ENCODE measurements at places on chromosomes 7 and 10.

GRCh38 chr10:124522933-124523871, 61.6 kb downstream of the LHPP start:
- no peak for DNase-seq

DNA sequence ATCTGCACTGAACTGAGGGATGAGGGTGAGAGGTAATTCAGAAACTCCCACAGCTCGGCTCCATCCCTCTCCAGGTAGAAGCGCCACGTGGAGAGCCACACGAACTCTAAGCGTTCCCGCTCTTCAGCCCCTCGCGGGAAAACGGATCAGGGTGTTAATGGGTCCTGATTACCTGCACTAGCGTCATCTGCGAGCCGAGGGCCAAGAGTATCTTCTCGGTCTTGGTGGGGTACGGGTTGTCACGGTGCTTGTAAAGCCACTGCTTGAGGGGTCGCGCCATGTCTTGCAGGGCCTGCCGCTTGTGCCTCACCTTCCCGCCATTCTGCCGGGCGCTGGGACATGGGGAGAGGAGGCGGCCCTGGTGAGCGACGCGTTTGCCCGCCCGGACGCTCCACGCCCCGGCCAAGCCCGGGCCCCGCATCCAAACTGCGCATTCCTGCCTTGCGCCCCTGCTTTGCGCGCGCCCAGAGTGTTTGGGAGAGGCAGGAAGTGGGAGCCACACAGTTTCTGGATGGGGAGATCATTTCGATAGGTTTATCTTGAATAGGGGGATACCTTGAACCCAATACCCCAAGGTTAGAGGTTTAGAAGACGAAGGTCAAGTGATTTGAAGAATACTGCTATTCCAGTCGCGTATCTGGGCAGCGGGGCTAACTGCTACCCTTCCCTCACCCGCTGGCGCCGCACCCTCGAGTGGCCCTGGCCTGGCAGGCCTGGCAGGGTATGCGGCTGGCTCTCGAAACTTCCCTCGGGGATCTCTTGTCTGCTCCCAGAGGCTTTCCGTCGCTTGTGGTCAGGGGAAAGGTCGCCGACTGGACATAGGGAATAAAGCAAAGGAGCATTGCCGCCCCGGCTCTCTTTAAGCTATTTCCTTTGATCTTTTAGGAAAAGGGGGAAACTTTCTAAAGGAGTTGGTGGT, 4.2 kb downstream of the MKX start:
- peak; percentile 15 for DNase-seq

GRCh38 chr7:29086545-29086944, 59.8 kb downstream of the CPVL start:
- no peak for DNase-seq

DNA sequence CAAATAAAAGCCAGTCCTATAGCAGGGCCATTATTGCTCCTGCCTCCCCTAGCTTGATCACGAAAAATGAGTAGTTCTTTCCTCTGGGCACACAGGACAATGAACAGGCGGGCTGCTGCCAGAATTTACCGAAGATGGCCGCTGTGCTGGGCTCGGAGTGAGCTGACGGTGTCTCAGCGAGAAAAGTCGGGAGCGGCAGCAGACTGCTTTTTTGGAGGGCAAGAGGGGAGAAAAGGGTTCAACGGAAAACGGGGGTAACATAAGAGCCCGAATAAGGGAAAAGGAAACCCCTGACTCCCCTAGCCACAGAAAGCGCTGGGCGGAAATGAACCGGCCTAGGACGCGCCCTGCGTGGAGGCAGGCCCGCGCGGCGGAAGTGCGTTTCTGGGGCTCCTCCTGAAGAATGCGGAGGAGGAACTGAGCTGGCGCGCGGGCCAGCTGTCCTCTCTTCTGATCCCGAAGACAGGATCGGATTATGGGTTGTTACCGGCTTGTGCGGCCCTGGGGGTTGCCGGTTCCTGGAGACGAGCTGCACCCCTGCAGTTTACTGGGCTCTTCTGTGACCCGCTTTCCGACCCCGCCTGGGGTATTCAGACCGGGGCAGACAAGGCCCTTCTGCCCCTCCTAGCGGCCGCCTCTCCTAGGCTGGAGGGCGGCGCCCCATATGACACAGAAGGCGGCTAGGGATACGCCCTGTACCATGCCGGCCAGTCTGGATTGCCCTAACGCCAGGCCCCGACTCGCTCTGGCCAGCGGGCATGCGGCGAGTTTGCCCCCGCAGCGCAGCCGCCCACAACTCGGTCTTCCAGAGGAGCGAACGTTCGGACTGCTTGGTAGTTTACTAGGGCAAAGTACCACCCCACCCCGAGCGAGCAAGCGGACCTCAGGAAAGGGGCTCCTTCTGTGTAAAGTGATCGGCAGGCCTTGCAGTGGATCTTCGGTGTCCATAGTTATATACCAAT, 30.1 kb upstream of the KMT2E start:
- DNase-seq = peak; percentile 94

GRCh38 chr10:82392533-82392932, 517.5 kb downstream of the NRG3 start:
- no peak for DNase-seq

- peak; percentile 42 for DNase-seq
Measured at GRCh38 chr10:96863922-96864543, 31.9 kb downstream of the LCOR start.

- no peak for DNase-seq
Measured at GRCh38 chr7:157279741-157280215, 57.0 kb upstream of the DNAJB6 start.

DNA sequence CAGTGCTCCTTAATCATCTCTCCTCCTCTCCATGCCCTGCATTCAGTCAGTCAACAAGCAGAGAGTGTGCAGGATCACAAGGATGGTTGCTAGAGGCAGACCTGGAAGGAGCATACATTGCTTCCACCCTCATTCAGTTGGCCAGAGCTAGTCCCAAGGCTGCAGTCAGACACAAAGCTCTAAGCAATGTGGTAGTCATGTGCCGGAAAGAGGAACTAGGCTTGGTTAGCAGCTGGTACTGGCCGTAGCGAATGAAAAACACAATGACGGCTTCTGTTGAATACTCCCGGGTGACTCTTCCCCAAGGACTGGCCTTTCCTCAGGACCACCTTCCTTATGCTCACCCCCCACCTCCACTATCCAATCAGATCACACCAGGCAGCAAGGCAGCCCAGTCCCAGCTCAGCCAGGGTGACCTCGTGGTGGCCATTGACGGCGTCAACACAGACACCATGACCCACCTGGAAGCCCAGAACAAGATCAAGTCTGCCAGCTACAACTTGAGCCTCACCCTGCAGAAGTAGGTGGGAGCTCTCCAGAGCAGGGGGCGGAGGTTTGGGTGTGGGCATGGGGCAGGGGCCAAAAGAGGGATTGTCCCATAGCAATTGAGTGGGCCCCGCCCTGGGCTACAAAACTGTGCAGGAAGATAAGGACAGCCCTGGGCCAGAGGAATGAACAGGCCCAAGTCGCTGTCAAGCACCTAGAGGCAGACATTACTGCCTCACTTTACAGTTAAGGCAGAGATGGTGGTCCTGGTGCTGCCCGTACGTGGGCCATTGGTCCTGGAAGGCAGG, 10.9 kb downstream of the LDB3 start:
- DNase-seq = peak; percentile 90

DNA sequence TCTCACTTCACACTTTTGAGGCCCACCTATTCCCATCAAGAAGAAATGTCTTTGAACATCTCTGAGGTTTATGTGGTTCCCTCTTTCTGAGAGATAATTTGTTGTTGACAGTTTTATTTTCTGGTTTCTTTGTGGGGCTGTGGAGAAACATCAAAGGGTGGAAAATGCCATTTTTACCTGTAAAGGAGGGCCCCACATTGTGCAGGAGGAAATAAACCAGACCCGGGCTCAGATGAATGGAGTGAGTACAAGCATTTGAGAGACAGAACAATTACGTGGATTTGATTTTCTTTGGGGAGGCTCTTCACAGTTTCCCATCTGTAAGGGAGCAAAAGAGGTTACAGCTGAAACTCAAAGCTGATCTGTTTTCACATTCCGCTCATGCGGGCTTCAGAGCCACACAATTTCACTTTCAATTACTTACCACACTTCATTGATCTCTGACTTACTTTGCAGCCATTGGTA, 29.8 kb downstream of the ITPRIP start:
- no peak for DNase-seq

GRCh38 chr7:85641331-85641730, 454.5 kb upstream of the SEMA3D start:
- DNase-seq = no peak

DNA sequence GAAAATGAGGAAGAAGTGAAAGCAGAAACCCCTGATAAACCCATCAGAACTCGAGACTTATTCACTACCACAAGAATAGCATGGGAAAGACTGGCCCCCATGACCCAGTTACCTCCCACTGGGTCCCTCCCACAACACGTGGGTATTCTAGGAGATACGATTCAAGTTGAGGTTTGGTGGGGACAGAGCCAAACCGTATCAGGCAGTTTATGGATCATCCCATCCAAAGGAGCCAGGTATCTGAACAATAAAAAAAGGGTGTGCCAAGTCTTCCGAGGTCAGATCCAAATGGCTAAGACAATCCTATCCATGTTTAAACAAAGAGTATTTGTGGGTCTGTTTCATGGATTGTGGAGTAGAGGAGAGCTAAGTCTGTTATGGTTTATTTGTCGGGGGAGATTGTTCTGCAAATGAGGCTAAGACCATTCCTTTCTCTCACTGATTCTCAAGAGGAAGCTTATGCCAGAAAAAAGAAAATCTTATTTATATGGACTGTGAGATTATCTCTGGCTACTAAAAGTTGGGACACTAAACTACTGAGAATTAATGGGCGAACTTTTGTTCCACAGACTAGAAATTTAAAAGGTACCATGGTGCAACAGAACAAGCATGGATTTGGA, 203.7 kb downstream of the IPMK start:
- DNase-seq = no peak

DNA sequence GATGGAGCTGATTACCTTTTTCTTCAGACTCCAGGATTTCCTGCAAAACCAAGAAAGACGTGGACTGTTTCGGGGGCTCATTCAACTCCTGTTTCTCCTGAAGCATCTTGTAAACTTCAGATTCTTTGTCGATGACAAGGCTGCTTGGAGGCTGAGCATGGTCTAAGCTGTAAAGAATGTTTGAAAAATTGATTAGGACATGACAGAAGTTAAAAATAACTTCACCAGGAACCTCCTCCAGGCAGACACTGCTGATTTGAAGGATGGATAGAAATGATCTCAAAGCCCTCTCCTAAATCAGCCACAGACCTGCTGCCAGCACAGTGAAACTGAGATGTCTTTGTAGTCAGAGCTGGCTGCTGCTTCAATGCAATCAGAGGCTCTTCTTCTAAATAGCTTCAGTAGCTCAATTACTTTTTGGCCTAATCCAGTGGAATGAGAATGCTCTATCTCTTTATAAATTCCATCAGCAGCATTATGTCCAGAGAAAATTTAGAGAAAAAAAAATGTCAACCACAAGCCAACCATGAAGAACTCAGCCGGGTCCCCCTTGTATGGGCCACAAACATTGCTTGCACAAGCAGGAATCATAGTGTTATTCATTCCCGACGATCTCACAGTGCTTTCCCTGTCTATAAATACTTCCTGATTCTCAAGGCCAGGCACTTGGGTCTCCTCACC, 43.5 kb downstream of the PDLIM1 start:
- DNase-seq = no peak

- DNase-seq = no peak
Measured at GRCh38 chr10:65618126-65618525, 1307.7 kb upstream of the LRRTM3 start.

DNA sequence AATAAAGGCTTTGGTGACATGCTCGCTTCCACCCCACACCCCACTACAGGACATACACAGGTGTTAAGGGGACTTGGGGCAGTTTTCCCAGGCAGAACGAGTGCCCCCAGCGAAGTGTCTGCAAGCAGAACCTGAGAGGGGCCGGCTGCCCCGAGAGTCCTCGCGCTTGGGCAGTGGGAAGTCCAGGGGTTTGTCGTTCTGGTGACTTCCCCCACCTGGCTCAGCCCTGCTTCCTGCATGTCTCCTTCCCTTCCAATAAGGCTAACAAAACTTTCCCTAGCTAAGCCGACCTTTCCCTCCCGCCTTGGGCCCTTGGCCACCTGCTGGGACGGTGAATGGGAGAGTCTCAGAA, 916 bp downstream of the VWA2 start:
- DNase-seq = no peak

- no peak for DNase-seq
Measured at GRCh38 chr10:86060386-86061277, 306.0 kb downstream of the GRID1 start.

GRCh38 chr7:29881724-29882123, 75.4 kb downstream of the WIPF3 start:
- no peak for DNase-seq

DNA sequence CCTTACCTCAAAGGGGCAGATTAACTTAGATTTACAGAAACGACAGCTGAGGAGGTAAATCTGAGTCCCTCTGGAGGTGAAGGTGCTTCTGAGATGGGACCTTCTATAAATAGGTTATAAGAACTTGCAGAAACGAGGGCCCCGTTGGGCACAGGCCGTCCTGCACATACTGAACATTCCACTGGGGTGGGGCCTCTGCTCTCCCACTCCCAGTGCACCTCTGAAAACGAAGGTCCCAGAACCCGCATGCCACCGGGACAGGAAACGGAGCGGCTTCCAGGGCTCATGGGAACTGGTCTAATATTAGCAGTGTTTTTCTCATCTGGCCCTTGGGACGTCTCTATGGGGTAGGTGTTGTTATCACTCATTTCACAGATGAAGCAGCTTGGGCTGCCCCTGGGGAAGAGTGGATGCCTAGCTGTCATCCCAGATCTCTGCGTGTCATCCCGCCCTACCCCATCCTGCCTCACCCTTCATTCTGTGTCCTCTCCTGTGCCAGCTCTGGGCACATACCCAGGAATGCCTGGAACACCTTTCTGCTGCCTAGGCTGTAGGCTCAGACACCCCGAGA, 19.6 kb downstream of the C10orf62 start:
- DNase-seq = no peak

DNA sequence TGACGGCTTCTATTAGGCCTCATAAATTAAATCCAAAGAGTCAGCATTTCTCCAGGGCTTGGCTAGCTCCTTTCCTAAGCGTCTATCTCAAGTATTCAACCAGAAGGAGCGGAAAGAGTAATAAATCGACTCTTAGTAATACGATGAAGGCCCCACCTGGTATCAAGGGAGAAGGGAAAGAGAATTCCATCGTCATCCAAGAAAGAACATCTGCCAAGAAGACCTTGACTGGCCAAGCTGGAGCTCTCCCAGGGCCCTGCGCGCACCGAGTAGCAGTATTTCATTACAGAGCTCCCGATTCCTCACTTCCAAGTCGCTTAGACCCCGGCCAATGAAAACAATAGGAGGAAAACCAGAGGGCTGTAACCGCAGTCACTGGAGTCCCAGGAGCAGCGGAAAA, 178.0 kb upstream of the FRMD4A start:
- no peak for DNase-seq

- DNase-seq = peak; percentile 31
Measured at GRCh38 chr10:43076311-43076875, 476 bp upstream of the RET start.

GRCh38 chr10:652233-652632, 37.2 kb downstream of the DIP2C start:
- DNase-seq = no peak

DNA sequence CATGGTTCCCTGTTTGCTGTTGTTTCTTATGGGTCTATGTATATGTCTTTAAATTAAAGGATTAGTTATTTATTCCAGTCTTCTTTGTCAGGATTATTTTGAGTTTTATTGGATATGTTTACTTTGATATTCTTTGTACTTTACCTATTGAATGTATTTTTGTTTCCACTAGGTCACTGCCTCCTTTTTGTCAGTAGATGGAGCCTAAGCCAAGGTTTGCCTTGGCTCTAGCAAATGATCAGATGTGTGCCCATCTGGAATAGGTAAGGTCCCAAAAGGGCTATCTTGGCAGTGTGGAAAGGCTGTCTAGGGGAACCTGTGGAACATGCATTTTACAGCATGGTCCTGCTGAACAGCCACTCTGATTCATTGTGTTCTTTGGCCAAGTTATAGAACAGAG, 337.3 kb upstream of the GHITM start:
- no peak for DNase-seq

- DNase-seq = no peak
Measured at GRCh38 chr10:43802988-43803696, 154.5 kb upstream of the ZNF32 start.
